Hematopoietic multipotent progenitor cell treated with erythropoietin and hydrocortisone succinate and interleukin-3 and kit ligand, for 17 days (in vitro differentiated cells): ENCODE measurements at places on chromosomes 2 and 18.

DNA sequence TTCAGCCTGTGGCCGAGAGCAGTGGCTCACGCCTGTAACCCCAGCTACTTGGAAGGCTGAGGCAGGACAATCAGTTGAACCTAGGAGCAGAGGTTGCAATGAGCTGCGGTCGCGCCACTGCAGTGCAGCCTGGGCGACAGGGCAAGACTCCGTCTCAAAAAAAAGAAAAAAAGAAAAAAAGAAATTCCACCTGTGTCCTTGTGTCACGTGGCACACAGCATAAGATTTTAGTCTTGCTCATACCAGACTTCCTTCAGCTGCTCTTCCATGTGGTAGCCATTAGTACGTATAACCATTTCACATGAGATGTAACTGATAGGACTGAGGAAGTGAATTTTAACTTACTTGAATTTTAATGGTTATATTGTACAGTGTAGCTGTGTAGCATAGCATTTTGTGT, 4.0 kb downstream of the NOP58 start:
- no peak for DNase-seq

GRCh38 chr2:163467251-163467630, 268.6 kb downstream of the FIGN start:
- DNase-seq: no peak

DNA sequence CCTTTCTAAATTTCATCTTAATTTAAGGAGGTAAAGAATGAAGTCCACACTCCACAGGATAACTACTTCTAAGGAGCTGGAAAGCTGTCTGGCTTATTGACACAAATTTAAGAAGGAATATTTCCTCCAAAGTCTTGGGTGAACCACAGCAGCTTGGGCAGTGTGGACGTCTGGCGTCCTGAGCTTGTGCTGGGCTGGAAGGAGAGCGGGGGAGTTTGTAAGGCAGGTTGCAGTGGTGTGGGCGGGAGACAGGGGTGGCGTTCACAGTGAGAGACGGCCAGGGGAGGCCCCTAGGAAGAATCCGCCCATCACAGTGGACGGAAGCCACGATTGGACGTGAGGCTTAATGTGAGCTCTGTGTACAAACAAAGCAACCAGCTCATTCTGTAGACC, 25.7 kb downstream of the ADI1 start:
- DNase-seq: no peak

- DNase-seq: no peak
Observed at GRCh38 chr18:37391698-37392548, 173.7 kb downstream of the CELF4 start.

DNA sequence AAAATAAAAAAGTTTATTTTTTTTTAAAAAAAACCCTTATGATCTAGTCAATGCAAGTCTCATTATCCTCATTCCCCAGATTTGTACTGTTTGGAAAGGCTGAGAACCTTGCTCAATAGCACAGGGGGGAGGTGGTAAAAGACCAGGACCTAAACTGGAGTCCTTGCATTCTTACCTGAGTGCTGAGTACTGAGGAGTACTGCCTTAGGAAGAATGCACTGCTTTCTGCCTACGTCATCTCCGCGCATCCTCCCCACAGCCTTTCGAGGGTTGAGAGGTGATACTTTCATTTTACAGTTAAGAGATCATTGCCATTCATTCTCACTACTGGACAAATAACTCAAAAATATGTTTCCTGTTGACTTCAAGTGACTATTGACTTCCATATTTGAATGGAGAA, 73.8 kb downstream of the MAP3K20 start:
- DNase-seq: no peak

DNA sequence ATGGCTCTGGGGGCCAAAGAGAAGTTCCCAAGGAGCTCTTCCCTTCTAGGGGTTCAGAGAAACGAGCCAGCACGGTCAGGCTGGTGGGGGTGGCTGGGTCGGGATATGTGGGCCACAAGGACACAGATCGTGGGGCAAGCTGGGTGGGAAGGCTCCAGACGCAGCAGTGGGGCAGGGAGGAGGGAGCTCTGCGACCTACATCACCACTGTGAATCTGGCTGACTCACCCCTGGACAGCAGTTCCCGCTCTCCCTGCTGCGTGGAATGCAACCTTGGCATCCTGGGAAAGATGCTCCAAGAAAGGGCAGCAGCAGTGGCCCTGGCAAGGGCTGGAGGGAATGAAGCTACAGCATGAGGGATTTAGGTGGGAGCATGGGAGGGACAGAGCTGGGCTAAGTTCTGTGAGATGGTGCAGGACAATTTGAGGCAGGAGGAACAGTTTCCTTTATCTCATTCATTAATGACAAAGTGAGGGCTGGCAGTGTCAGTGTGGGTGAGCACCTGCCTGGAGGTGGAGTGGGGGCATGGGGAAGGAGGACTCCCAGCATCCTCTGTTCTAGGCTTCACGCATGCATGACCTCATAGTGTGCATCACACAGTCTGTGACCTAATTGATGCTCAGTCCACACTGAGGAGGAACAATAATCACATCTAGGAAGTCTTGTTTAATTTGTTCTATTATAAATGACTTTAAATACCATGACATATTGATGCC, 25.0 kb downstream of the CELF4 start:
- DNase-seq: no peak

- DNase-seq: no peak
Observed at GRCh38 chr18:10261344-10262276, 192.8 kb upstream of the APCDD1 start.

- DNase-seq: no peak
Observed at GRCh38 chr2:216445501-216445900, 33.2 kb downstream of the SMARCAL1 start.
